ENCODE measurements at places on chromosomes 16 and 17.

GRCh38 chr17:6072611-6073010, 2.4 kb downstream of the WSCD1 start:
- no peak for DNase-seq

DNA sequence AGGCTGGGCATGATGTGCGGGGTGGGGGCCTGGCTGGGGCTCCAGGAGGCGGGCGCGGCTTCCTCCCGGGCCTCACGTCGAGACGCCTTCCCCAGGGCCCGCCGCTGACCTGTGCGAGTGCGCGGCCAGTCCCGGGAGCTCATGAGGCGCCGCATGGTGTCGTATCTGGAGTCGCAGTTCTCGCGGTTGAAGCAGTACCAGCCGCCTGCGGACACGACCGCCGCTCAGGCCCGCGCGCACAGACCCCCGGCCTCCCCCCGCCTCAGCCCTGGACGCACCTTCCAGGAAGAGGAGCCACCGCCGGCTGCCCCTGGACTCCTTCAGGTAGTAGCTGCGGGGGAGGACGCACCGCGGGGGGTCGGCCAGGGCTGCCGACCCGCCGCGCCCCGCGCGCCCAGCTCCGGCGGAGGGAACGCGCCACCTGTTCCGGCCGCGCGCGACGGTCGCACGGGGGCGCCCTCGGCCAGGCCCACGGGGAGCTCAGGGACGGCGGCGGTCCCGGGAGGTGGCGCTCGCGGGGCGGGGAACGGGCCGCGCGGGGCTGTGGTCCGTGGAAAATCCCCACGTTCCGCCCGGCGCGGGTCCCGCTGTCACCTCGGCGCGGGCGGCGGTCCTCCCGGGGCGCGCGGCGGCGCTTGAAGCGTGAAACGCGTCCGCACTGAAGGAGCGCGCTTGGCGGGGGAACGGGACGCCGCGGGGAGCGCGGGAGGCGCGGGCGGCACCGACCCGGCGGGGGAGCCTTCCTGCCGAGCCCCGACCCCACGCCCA, 1.4 kb downstream of the NOTUM start:
- peak; percentile 79 for DNase-seq

DNA sequence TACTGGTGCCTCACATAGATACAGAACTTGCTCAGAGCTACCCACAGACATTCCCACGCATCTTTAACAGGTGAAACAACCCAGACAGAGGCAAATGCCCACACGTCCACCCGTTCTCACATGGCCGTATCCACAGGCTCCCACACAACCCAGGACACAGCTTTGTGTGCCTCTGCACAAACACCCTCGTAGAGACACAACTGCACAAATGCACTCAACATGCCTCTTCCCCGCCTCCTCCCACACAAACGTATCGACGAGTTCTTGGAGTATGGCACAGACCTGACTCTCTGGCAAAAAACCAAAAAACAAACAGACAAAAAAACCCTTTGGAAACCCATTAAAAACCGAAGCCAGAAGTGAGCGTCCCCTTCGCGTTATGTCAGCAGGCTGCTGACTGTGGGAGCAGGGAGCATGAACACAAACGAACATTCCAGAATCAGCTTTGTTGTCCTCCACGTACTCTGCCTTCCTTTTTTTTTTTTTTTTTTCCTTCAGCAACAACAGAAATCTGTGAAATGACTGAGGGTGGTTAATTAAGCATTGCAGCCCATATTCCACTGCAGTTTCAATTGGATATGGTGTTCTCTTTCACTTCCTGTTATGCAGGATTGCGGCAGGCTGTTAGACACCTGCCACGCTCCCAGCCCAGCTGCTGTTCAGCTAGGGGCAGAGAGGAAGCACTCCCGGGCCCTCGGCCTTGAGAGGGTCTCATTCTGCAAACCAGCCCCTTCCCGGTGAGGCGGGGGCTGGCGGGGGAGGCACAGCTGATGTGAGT, 313.7 kb downstream of the MAF start:
- peak; percentile 40 for DNase-seq

- no peak for DNase-seq
Observed at GRCh38 chr16:59330019-59330670, 596.0 kb upstream of the GOT2 start.

DNA sequence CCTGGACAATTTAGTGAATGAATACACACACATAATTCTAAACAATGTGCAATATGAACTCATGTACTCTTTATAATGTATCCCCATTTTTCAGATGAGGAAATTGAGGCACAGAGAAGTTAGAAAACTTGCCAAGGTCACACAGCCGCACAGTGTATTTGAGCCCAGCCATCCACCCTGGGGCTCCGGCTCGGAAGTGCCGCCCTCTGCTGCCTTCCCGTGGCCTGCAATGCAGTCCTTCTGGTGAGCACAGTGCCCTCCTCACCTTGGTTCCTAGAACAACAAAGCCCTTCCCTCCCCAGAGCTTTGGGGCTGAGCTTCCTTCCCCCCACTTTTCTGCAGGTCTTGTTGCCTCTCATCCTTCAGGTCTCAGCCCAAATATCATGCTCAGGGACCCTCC, 63.7 kb downstream of the C16orf78 start:
- DNase-seq = no peak

DNA sequence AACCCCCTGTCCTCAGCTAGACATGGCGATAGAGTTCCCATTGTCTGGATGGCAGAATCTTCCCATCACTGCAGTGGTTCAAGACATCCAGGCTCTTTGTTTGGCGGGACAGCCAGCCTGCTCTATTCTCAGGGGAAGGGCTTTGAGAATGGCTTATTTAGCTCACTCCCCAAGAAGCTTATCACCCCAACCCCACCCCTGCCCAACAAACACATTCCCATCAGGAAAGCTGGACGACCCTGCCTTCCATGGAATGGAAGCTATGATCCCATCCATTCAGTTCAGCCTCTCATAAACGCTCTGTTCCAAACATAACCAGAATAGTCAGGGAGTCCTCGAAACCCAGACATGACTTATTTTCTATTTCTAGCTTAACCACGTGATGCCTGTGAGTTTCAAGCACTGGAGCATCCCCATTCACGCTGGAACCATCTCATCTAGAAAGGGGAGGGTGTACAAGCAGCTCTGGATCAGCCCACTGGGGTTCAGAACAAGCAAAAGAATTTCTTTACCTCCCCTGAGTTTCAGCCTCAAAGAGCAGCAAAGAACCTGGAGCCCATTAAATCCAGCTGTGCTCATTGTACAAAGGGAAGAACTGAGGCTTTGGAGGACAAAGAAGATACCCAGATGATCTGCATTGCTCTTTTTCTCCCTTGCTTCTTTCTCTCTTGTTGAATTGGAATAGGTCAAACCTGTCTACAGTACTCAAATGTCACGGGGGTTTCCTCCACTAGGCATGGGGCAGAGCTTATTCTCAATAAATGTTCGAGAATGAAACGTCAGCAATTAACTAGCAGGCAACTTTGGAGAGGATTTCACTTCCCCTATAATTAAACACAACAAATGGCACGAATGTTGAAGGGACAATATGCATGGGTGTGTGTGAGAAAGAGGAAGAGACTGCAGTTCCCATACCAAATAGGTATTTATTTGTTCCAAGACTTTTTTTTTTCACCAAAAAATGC, 93.1 kb downstream of the XYLT1 start:
- peak; percentile 27 for DNase-seq

- no peak for DNase-seq
Observed at GRCh38 chr17:57962279-57963148, 7.3 kb upstream of the CUEDC1 start.

DNA sequence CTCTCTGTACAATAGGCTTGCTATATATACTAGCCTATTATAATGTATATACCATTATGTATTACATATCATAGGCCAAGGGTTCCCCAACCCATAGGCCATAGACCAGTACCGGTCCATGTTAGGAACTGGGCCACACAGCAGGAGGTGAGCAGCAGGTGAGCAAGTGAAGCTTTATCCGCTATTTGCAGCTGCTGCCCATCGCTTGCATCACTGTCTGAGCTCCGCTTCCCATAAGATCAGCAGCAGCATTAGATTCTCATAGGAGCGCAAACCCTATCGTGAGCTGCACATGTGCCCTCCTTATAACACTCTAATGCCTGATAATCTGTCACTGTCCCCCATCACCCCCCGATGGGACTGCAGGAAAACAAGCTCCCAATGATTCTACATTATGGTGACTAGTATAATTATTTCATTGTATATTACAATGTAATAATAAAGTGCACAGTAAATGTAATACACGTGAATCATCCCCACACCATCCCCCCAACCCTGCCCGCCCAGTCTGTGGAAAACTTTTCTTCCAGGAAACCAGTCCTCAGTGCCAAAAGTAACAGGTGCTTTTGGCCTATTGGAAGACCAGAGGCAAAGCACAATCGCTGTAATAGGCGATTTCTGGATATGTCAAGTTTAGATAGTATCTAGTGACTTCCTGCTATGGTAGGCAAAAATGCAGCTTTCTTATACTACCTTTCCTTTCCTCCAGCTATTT, 84.1 kb downstream of the MYH11 start:
- DNase-seq = no peak

DNA sequence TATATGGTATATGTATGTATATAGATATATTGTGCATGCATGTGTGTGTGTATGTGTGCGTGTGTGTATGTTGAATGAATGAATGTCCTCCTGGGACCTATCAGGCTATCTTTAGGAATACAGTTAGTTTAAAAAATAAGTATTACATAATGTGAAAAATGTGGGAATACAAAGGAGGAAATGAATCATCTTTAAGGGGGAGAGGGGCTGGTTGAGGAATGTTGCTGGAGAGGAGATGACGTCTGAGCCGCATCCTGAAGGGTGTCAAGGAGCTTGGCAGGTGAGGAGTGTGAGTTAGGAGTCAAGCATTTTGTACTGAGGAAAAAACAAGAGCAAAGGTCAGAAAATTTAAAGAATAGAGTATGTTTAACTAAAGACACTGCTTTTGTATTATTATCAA, 62.4 kb upstream of the NLK start:
- no peak for DNase-seq

DNA sequence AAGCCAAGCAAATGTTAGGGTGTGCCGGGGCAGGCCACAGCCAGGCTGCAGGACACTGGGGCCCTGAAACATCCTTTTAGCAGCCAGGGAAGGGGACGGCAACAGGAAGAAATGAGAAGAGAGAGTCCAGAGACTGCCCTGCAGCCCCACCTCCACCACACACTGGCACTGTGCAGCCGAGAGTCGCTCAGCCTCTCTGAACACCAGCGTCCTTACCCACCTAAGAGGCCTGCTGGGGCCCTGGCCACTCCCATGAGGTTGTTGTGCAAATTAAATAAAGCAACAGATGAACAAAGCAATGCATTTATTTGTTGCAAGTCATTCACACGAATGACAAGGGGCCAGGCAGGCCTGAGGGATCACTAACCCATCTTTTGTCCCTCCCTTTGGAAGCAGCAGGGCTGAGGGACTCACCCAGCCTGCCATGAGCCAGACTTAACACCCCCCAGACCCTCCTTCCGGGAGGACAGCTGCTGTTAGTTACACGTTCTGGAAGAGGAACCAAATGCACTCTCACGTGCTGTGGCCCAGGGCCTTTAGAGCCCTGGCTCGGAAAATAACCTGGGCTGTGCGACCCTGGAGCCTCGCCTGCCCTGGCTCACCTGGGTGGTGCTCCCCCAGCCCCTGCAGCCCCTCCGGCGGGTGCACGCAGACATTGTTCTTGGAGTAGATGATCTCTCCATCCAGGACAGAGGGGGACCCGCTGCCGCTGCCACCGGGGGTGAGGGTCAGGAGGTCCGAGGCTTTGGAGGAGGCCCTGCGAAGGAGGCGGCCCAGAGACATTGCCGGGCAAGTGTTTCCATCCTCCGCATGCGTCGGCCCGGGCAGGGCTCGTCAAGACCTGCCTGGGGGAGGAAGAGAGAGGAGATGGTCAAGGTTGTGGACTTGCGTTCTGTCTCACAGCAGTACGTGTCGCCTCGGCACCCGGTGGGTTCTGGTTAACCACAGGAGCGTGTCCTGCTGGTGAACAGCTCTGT, 22.6 kb downstream of the TBC1D16 start:
- no peak for DNase-seq

- DNase-seq = no peak
Observed at GRCh38 chr16:84528322-84528721, 23.9 kb upstream of the MEAK7 start.

DNA sequence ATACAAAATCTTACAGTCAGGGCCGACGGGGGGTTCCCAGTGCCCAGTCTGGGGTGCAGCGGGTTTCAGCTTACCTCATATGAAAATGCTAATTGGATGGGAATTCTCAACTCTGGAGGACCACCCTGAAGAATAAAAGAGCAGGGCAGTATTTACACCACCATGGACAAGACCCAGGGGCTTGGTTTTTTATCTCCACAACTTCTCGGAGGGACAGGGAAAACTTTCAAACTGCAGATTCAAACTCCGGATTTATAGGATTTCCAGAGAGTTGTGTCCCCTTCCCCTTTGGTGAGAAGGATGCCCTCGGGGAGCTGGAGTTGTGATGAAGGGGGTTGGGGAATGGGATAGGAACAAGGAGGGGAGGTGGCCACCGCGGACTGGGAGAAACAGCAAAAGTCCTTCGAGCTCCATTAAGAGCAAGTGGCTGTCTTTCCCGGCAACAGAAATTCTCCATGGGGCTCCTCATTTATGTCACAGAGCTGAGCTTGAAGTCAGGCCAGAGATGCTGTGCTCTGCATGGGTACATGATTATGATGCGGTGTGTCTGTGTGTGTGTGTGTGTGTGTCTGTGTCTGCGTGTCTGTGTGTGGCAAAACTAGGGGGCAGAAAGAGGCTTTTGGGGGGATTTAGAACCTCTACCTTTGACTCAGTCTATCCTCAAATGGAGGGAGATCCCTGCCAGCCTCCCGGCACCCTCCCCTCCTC, 15.7 kb downstream of the FOXL1 start:
- DNase-seq = no peak

DNA sequence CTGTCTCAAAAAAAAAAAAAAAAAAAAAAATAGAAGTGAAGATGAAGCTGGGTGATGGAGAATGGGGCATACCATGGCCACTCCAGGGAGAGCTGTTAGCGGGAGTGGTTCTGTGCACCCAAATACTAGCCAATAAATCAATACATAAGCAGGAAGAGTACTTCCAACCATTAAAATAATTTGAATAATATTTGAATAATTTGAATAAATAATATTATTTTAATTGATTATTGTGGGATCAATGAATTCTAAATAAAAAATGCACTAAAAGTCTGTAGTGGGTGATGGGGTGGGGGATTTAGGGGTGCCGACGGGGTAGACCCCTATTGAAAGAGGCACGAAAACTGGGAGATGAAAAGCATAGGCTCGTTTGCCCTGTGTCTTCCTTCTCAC, 41.4 kb upstream of the CMIP start:
- DNase-seq = no peak

DNA sequence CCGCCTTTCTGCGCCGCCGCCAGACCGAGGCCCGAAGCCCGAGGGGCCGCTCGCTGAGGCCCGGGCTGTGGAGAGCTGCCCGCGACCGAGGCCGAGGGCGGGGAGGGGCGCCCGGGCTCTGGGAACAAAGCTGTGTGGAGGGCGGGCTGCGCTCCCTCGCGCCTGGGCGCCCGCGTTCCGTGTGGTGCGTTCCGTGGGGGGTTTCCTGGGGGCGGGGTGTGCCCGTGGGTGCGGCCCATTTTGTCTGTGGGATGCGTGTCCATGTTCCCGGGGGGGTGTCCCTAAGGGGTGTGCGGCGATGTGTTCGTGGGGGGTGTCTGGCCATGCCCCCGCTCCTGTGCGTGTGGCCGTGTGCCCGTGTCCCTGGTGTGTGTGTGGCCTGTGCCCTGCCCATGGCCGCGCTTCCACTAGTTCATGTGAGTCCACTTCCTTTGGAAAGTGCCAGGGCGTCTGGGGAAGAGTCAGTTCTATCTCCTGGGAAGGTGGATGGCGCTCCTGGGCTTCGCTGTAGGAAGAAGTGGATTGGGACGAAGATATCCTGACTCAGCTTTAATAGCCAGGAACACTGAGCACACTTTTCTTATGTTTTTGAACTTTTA, 520 bp downstream of the JPT2 start:
- no peak for DNase-seq
